Stimulated activated CD8-positive, alpha-beta memory T cell treated with anti-CD3 and anti-CD28 coated beads, Interleukin-4, amount 100 ng/mL, for 24 hours (primary cell): ENCODE measurements at places on chromosomes 7 and 10.
A peak's percentile ranks its signal among the peaks of the same experiment; 100 is the strongest.

DNA sequence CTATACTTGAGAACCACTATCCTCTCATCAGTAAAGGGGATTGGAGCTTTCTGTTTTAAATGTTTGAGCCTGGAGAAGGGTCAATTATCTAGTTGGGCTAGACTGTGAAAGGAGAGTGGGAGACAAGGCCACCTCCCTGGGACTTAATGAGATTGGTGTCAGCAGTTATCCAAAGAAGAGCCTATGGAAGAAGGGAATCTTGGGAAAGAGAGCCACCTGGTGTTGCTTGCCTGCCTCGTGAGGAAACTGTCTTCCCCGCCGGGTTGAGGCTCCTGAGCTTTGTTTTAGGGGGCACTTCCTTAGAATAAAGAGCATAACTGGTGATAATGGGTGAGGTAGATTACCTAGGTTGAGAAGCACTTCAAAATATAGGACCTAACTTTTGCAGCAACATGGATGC is 32.0 kb upstream of the ABCB4 start:
- no peak for DNase-seq

- DNase-seq, result peak; percentile 20
Observed at GRCh38 chr10:3961082-3961481, 176.1 kb upstream of the KLF6 start.

DNA sequence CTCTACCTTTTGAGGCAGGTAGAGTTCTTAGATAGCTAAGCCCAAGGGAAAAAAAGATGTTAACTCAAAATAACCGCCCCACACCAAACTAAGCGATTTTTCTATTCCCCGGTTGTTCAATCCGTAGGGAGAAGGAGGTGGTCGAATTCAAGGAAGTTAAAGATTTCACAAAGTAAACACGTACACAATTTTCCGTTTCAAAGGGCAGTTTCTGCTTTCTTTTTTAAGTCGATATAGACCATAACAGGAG is 842 bp downstream of the KBTBD2 start:
- DNase-seq, result no peak

- DNase-seq, result no peak
Observed at GRCh38 chr7:101792051-101792681, 25.3 kb upstream of the CUX1 start.

DNA sequence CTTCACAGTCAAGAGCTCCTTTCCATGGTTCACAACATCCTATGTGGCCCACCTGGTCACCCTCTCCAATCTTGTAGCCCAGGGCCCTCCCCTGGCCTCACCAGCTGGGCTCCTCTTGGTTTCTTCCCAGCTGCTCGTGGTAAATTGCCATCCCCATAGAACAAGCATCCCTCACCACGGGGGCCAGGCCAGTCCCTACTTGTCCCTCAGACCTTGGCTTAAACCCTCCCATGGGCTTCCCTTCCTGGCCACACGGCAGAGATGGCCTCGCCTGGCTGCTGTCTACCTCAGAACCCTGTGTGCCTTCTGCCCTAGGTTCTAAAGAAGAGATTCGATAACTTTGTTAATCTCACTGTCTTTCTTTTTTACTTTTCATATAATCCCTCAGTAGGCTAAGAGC is 153.3 kb upstream of the TCERG1L start:
- DNase-seq, result no peak

DNA sequence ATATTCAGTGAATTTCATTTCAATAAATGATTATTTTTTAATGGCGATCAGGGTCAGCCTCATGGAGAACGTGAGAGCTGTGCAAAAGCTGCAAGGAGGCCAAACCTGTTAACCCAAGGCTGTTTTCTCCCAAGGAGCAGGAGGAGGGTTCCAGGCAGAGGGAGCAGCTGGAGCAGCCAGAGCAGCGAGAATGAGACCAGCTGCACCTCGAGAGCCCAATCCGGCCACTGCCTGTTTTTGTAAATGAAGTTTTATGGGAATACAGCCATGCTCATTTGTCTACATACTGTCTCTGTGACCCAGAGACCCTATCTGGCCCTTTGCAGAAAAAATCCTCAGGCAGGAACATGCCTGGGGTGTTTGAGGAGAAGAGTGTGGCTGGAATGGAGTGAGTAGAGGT is 104.9 kb downstream of the GRK5 start:
- DNase-seq, result no peak

DNA sequence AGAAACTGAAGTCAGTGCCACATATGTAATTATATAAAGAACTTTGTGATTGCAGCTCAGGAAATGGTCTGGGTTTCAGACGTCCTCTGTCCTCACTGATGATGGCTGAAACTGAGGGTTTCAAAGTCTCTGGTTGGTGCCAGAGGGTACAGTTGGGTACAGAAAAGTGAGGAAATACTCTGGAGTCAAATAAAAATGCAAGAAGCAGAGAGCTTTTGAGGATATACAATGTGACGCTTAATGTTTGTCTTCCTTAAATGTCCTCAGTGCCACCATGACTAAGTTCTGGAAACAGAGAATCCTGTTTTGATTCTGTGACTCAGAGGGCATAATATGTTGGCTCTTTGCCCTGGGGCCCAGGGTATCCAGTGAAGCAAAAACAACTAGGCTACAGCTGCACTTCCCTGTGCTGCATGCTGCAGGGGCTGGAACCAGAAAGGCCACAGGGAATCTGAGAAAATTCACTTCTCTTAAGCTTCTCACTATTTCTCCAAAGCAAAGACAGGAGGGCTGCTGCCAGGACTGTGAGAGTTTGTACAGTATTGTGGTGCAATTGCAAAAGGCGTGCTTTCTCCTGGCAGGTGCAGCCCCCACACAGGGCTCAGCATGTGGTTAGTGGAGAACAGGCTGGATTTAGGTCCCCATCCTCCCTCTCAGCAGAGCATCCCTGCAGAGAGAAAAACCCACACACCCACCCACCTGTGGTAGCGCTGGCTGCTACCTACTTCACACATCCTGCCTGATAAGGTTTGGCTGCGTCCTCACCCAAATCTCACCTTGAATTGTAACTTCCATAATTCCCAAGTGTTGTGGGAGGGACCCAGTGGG is 169.5 kb upstream of the SVIL start:
- no peak for DNase-seq

DNA sequence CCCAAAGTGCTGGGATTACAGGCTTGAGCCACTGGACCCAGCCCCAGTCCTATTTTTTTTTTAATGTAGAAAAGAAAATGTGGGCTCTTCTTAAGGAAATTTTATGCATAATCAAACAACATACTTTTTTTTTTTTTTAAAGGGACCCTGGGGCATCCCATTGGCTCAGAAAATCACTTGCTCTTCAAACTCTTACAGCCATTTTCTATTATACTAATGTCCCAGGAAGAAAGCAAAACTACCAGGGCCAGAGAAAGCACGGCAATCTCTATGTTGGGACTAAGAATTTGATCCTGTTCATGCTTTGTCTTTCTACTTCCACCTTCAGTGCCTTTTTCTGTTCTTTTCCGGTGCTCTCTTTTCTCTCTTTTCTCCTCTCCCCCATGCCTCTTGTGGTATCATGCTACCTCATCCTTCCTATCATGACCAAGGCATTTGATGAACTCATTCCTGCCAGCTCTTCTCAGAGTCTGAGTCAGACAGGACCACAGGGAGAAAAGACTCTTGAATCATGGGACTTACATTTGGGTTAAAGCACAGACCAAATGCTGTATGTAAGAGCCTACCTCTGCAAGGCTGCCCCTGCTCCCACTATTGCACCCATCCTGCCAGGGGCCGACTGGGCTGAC is 76.4 kb upstream of the CCNY start:
- no peak for DNase-seq

DNA sequence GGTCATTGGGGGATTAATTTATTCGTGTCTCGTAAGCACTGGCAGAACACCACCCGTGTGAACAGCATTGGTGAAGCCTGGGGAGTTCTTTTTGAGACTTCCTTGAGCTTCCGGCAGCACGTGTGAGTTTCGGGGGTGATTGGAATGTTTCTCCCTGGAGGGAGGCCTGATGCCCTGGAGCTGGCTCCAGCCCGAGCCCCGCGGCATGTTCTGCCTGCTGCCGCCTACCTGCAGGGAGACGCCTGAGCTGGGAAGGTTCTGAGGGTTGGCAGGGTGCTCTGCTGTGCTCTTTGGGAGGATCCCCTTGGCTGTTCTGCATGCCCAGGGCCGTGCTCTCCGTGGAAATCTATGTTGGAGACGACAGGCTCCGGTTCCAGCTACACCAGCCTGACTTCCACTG is 159.3 kb downstream of the MGMT start:
- DNase-seq, result no peak

DNA sequence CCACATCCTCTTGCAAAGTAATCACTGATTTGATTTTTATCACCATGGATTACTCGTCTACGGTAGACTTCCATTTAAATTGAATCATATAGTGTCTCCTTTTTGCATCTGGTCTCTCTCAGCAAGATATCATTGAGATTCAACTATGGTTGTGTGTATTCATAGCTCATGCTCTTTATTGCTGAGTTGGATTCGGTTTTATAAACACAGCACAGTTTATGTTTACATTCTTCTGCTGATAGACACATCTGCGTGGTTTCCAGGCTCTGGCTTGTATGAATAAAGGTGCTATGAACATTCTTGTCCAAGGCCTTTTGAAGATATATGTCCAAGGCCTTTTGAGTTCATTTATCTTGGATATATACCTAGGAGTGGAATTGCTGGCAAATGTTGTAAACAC is 356.5 kb upstream of the CELF2 start:
- DNase-seq, result no peak
